ENCODE measurements at places on chromosomes 12 and 14. TPM values are rescaled to one million over a fixed set of nuclear protein-coding genes. Genes with fewer than 3 reads are reported as not detected.

Gene BLTP3B
- total RNA-seq: 35.8 TPM

Gene SLC38A4
- total RNA-seq: 12.5 TPM

Gene LRP10
- total RNA-seq: 18.1 TPM

DNA sequence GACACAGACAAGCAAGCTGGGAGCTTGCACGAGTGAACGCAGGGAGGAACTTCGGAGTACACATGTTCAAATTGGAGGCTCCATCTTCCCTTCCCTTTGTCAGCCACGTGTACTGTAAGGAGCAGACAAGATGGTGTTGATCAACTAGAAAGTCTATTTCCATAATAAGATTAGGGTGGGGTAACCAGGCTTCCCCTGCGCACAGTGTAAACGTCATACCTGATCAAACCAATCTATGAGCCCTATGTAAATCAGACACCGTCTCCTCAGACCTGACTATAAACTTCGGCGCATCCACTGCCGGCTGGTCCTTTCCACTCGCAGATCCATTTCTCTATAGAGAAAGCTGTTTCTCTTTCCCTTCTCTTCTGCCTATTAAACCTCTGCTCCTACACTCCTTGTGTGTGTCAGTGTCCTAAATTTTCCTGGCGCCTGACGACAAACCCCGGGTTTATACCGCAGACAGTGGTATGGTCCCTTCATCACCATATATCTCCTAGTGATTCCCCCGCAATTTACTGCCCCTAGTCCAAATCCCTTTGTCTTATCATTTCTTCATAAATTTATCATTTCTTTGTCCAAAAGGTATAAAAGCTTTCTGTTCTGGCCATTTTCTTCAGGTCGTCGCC is 7.5 kb upstream of the ETFBKMT start:
- DNase-seq: no peak
- H3K27ac ChIP-seq: no peak overlapping the region
- no peaks in the 10 kb centered on the region for H3K4me1 ChIP-seq
- no peaks in the 10 kb centered on the region for H3K27me3 ChIP-seq

- no peak for DNase-seq
- no peak overlapping the region for H3K4me3 ChIP-seq
- H3K27ac ChIP-seq: no peak overlapping the region
- no peaks in the 10 kb centered on the region for H3K4me1 ChIP-seq
These were observed 19.3 kb upstream of the KIF26A start for GRCh38 chr14:104119119-104119487.

DNA sequence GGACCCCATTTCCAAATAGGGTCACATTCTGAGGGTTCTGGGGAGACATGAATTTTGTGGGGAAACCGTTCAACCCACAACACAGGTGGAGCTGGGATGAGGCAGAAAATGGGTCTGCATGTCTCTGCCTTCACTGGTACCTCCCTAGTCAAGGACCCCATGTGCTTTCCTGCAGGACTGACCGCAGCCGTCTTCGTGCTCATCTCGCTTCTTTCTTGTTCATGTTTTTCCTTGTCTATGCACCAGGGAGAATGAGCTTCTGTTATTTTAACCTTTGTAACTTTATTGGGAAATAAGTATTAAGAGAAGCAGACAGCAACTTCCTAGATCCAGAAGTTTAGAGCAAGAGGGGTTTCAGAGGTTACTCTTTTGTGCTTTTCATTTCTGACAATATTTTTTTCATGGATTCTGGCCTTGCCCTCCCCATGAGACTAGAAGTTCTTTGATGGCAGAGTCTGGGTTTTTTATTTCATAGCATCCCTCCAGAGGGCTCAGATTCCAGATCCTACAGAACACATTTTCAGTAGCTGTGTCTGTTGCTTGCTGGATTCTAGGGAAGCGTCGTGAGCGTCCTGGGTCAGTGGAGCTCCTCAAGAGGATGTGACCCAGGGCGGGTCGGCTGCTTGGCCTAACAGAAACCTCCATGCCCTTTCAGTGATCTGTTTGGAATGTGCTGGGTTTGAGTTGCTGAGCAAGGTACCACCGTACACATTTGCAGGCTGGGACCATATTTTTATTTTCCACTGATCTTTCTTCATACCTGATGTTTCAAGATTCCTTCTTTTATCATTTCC is 104.2 kb downstream of the ADGRD1 start:
- no peaks in the 10 kb centered on the region for H3K4me1 ChIP-seq
- no peaks in the 10 kb centered on the region for H3K27me3 ChIP-seq
- DNase-seq: no peak

- no peak for DNase-seq
- no peak overlapping the region for H3K4me3 ChIP-seq
- no peaks in the 10 kb centered on the region for H3K27me3 ChIP-seq
- no peak overlapping the region for H3K27ac ChIP-seq
These were observed 80.4 kb downstream of the TTC8 start for GRCh38 chr14:88904864-88905263.

- H3K27ac ChIP-seq: no peak overlapping the region
- DNase-seq: no peak
- H3K36me3 ChIP-seq: no peaks in the 10 kb centered on the region
- no peaks in the 10 kb centered on the region for H3K27me3 ChIP-seq
- no peak overlapping the region for H3K4me3 ChIP-seq
These were observed 266.6 kb downstream of the KIF21A start for GRCh38 chr12:39176356-39176755.

DNA sequence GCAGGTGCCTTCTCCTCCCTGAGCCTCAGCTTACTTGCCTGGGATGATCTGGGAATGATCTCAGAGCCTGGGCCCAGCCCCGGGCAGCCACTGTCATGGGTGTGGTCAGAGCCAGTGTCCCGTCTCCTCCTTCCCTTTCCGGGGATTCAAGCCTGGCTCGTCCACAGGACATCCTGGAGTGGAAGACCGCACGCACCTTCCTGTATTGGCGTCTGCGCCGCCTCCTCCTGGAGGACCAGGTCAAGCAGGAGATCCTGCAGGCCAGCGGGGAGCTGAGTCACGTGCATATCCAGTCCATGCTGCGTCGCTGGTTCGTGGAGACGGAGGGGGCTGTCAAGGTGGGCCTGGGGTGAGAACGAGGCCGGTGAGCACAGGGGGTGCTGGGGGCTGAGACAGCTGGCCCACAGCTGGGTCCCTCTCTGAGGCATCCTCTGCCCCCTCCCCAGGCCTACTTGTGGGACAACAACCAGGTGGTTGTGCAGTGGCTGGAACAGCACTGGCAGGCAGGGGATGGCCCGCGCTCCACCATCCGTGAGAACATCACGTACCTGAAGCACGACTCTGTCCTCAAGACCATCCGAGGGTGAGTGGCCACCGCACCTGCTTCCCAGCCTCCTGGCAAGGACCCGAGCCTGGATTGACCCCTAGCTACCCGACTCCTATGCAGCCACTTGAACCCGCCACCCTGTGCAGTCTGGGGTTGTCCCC is 44.0 kb downstream of the FOXN4 start:
- H3K4me1 ChIP-seq: no peaks in the 10 kb centered on the region
- no peak for DNase-seq
- no peak overlapping the region for H3K4me3 ChIP-seq
- no peaks in the 10 kb centered on the region for H3K36me3 ChIP-seq

- no peaks in the 10 kb centered on the region for H3K27me3 ChIP-seq
- no peak overlapping the region for H3K4me3 ChIP-seq
- DNase-seq: no peak
- peaks cover 44% of the 10 kb centered on the region for H3K4me1 ChIP-seq
- H3K36me3 ChIP-seq: no peaks in the 10 kb centered on the region
- H3K27ac ChIP-seq: no peak overlapping the region
These were observed 2.3 kb upstream of the CEBPE start for GRCh38 chr14:23121361-23121771.

DNA sequence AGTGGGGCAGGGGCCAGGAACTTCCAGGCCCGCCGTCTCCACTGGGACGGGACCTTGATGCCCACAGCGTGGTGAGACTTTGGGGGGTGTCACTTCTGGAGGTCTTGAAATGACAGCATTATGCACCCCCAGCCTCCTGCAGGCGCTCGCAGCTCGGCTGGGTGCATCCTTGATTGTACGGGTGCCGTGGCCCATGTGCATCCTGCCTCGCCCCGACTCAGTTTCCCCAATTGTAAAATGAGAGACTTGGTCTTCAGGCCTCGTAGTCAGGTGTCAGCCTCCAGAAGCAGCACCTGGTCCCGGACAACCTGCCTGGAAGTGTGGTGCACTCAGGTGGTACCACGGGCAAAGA is 8.9 kb upstream of the PUS1 start:
- DNase-seq: no peak
- H3K4me3 ChIP-seq: no peak overlapping the region
- H3K27me3 ChIP-seq: no peaks in the 10 kb centered on the region
- H3K4me1 ChIP-seq: no peaks in the 10 kb centered on the region
- H3K27ac ChIP-seq: no peak overlapping the region

All from GM23338 (cell line).